ENCODE measurements at places on chromosomes 12 and 14.

DNA sequence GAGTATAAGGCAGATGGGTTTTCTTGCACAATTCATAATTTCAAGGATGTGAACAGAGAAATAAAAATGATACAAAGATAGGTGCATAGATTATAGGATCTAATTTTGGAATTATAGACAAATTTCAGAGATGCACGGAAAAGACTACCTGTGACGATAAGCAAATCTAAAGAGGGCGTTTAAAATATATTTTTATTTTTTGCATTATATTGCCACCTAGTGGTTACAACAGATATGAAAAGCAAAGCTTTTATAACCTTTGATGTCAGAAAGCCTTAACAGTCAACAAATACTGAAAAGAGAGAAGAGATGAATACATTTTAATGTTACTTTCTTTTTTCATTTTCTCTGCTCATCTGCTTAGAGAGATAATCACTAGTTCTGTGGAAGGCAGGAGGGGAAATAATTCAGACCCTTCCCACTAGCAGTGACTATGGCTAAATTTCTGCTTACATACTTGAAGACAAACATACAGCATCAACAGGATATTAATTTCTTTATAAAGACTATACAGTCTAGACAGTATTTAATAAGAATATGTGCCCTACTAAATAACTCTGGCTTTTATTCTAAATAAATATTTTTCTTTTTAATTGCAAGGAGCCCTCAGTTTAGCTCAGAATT lies 46.3 kb downstream of the NTS start:
- DNase-seq: no peak

- DNase-seq: peak; percentile 6
Measured at GRCh38 chr14:69354383-69355153, 43.5 kb downstream of the ERH start.

GRCh38 chr12:100508751-100509150 lies 35.1 kb downstream of the NR1H4 start:
- DNase-seq: no peak

DNA sequence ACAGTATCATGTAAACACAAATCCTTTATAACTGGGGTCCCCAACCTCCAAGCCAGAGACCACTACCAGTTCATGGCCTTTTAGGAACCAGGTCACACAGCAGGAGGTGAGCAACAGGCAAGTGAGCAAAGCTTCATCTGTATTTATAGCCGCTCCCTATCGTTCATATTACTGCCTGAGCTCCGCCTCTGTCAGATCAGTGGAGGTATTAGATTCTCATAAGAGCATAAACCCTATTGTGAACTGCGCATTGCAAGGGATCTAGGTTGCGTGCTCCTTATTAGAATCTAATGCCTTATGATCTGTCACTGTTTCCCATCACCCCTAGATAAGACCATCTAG lies 49.9 kb downstream of the LRP6 start:
- DNase-seq: no peak

- DNase-seq: no peak
Measured at GRCh38 chr12:81222846-81223592, 145.1 kb downstream of the ACSS3 start.

GRCh38 chr12:38872156-38872555 lies 33.2 kb downstream of the CPNE8 start:
- DNase-seq: no peak

GRCh38 chr12:104142543-104142942 lies 4.5 kb upstream of the NFYB start:
- DNase-seq: no peak

DNA sequence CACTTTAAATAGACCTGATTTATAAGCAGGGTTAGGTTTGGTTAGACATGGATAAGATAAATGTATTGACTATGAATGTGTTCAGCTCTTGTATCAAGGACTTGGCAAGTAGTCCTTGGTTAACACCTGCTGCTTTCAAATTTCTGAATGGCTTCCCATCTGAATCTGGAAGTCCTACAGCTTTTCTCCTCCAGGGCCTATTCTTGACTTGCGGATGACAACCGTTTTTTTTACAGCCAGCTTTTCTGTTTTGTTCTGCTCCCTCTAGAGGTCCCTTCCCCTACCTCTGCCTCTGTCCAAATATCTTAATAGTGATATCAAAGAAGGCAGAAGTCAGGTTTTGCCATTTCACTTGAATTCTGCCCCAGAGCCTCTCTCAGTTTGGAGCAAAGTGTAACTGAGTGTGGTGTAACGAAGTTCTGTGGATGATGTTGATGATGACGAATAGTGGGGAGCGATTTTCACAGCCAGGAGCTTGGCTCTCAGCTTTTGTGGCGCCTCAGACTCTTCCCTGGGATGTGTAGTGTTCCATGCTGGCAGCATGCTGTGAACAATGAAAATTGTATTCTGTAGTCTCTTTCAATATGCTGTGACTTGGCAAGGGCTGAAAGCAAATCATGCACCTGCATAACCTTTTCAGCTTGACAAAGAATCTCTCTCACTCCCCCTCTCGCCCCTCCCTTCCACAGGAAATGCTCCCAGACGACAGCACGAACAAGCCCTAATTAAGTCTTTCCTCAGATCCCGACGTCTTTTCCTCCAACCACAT lies 5.0 kb upstream of the SLC4A8 start:
- DNase-seq: no peak

DNA sequence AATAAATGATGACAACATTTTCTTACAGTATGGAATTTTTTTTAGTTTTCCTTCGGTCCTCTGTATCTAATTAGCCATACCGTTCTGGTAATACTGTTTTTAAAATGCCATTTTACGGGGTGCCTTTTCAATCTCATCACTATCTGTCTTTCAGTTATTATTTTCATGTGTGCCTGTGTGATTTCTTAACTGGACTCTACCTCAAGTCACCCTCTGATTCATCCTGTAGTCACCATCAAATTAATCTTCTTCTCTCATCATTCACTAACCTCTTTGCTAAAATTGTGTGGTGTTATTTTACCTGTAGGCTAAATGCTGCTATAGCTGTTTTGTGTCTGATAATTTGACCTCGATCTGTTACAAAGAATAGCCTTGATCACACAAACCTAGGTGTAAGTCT lies 16.0 kb upstream of the CCT2 start:
- no peak for DNase-seq

DNA sequence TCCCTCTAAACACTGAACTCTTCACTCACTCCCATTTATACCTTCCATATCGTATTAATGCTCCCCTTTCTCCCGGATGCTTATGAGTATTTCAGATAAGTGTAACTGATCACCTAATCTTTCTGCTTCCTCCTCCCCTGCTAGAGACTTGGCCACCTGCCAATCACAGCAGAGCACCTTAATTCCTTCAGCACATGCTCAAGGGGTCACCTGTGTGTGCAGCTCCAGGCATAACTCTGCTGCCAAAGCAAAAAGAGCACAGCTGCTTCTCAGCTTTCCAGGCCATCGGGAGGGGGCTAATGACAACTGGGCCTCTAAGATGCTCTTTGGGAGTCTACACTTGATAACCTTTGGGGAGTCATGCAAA lies 106.9 kb upstream of the DYRK2 start:
- DNase-seq: no peak

DNA sequence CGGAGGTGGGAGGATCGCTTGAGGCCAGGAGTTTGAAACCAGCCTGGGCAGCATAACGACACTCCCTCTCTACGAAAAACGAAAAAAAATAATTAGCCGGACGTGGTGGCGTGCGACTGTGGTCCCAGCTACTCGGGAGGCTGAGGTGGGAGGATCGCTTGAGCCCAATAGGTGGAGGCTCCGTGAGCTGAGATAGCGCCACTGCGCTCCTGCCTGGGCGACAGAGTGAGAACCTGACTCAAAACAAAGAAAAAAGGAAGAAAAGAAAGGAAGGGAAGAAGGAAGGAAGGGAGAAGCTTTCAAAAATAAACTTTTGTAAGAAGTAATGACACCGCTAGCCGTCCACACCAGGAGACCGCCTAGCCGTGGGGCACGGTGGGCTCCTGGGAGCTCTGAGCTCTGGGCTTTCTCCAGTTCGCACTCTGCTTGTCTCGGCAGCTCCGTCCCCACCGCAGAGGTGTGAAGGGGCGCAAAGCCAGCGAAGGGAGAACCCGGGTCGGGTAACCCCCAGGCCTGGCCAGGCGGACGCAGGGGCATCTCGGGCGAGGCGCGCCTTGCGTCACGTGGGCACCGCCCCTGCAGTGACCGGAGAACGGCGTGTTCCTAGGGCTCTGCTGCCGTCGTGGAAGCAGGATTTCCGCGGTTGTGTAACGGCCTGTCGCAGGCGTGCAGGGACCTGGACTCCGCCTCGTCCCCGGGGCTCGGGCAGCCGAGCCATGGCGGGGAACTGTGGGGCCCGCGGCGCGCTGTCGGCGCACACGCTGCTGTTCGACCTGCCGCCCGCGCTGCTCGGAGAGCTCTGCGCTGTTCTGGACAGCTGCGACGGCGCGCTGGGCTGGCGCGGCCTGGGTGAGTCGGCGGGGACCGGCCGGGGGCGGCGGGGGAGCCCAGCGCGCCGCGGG lies at the start of gene IRAK3:
TSS of gene IRAK3 (plus strand) at position 631 of the 902 bp plus-strand sequence. CDS start at position 717, 86 bp downstream.
- no peak for DNase-seq

- DNase-seq: no peak
Measured at GRCh38 chr12:80186727-80187217, 87.4 kb downstream of the OTOGL start.

All from activated CD8-positive, alpha-beta memory T cell treated with anti-CD3 and anti-CD28 coated beads for 4 hours (primary cell).